ENCODE measurements at places on chromosomes 11 and 22.
A peak's percentile ranks its signal among the peaks of the same experiment; 100 is the strongest.

GRCh38 chr11:95065336-95065735 is 1.4 kb upstream of the SRSF8 start:
- DNase-seq, result no peak

- no peak for DNase-seq
Observed at GRCh38 chr11:32899438-32899837, 6.8 kb downstream of the QSER1 start.

DNA sequence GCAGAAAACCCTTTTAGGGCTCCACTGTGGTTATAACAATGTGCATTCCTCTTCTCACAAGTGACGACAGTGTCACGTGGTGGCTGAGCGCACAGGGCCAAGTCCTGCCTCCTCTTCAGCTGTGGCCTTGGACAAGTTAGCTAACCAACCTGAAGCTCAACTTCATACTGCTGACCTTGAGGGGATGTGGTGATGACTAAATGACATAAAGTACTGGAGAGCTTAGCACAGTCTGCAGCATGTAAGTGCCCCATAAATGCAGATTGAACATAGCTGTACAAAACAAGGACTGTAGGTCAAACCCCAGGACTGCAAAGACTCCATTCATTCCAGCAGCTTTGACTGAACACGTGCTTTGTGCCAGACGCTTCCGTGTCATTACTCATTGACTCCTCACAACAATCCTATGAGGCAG is 20.1 kb upstream of the MRGPRX2 start:
- peak; percentile 95 for DNase-seq

GRCh38 chr11:3148255-3148989 is 16.7 kb downstream of the OSBPL5 start:
- no peak for DNase-seq

DNA sequence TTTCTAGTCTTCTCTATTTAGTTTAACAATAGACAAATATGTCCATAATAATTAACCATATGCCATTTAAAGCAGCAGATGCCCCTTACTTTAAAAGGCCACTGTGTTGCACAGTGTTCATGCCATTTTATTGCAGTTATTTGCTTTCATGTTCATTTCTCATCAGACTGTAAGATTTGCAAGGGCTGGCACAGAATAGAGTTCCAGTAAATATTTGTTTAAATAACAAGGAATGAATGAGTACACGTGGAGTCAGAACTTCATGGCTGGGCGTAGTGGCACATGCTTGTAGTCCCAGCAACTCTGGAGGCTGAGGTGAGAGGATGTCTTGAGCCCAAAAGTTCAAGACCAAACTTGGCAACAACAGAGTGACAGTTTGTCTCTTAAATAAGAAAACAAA is 1228.6 kb downstream of the LRRC4C start:
- no peak for DNase-seq

DNA sequence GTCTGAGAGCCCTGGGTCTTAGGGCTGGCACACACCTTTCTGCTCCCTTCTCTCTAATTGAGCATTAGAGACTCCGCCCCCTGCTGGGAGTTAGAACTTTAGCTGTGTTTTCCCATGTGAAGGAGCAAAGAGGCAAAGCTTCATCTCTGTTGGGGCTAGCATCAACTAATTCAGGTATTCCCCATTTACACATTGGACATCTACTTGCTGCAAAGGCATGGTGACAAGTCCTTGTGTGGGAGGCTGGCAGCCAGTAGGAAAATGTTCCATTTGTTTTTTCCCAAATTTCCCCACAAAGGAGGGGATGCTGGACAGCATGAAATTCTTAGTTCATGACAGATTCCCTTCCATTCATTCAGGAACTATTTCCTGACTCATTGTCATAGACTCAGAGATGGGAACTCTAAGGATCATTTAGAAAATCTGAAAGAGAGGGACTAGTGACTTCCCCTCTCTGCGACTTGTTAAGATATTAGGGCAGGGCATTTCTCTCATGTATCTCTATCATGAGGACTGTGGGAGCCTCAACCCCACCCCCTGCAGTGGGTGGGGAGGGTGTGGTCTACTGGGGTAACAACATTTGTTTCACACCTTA is 3.6 kb downstream of the CD44 start:
- DNase-seq, result no peak

- DNase-seq, result no peak
Observed at GRCh38 chr11:16790486-16791190, 52.2 kb downstream of the C11orf58 start.

DNA sequence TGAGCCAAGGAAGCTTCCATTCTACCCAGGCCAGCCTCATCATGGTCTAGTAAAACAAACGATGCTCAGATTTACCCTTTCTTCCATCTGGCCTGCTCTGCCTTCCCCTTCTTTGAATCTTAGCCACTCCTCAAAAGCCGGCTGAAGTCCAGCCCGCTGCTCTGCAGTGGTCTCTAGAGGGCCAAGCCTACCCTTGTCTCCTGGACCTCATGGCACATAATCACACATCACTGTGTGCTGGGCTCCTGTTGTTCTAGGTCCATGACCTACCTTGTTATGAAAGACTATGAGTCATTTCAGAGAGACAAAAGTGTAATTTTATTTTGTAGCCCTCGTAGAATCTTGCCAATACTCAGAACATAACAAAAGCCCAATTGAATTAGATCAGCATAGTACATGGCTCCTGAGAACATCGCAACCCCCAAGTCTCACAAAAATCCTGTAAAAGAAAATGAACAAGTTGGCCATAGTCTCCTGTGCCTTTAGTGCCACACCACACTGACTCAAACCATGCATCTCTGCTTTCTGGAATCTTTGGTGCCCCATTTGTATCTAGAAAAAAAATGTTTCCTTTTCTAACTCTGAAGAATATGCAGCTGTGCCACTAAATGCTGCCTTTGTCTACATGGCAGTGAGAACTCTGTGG is 192.7 kb downstream of the OPCML start:
- DNase-seq, result no peak

- DNase-seq, result no peak
Observed at GRCh38 chr22:27068121-27068520, 410.7 kb downstream of the MIAT start.

DNA sequence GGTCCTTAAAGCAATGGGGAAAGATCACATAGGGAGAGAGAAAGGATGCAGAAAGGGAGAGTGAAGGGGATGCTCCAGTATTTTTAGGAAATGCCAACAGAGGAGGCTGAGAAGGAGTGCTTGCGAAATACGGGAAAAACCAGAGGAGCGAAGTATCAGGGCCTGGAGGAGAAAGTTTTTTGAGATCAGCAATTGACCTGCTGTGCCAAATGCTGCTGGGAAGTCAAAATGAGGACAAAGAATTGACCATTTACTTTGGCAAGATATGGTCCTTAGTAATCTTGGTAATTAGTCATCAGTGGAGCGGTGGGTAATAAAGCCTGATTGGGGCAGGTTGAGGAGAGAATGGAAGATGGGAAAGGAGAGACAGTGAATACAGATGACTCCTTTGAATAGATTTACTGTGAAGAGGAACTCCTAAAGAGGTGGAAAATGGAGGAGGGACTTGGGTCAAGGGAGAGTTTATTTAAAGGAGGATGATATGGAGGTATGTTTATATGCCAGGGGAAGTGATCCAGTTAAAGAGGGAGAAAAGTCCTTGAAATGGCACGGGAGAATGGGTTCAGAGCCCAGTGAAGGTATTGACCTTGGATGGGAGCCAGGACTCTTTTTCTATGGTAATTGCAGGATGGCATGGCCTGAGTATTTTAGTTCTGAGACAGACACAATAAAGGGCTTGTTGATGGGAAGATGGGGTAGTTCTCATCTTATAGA is 111.5 kb downstream of the PKNOX2 start:
- DNase-seq, result no peak

DNA sequence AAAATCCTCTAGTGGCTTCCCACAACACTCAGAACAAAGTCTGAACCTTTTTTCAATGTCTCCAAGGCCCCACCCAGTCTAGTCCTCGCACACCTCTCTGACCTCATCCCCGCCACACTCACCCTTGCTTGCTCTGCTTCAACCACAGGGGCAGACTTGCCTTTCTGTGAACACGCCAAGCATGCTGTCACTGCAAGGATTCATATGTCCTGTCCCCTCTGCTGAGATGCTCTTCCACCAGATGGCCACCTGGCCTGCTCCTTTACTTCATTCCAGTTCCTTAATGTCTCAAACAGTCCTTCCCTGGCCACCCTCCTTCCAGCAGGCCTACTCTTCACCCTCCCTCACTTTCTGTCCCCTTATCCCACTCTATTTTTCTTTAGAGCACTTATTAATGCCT is 60.6 kb upstream of the ARHGAP20 start:
- no peak for DNase-seq

GRCh38 chr22:44098021-44098739 is 74.1 kb downstream of the PARVB start:
- DNase-seq, result no peak

DNA sequence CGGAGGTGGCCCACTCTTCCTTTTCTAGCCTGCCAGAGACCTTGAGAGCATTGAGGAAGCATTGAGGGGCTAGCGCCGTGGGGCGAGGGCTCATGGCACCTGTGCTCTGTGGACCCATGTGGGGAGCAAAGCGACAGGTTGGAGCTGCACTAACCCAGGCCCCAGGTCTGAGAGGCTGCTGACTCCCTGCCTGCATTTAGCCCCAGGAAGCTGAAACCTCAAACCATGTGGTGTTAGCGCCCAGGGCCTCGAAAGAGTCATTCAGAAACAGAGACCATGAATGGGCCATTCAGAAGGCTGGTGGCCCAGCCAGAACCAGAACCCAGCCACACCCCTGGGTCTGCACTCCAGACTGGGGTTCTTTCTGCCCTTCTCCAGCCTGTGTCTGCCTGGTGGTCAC is 88.6 kb downstream of the BCR start:
- no peak for DNase-seq

GRCh38 chr11:90453525-90453924 is 230.7 kb upstream of the CHORDC1 start:
- no peak for DNase-seq

DNA sequence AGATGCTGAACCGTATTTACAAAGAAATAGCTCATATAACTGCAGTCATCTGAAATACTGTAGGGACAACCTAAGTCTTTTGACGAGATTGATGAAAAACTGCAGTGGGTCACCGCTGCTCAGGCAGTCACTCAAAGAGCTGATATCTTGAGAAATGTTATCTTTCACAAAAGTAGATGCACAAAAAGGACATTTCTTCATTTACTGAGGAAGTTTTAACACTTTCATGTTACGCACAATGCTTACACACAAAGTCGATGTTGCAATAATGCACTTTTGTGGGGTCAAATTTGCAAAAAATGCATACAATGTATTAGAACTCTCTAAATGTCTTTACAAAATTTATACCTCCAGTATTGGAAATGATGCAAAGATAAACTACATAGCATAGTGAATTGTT is 16.2 kb upstream of the OR10V1 start:
- DNase-seq, result no peak

GRCh38 chr11:31246451-31247165 is 122.9 kb downstream of the DCDC1 start:
- DNase-seq, result no peak

GRCh38 chr22:24926849-24927579 is 19.5 kb downstream of the LHFPL7 start:
- DNase-seq, result no peak

DNA sequence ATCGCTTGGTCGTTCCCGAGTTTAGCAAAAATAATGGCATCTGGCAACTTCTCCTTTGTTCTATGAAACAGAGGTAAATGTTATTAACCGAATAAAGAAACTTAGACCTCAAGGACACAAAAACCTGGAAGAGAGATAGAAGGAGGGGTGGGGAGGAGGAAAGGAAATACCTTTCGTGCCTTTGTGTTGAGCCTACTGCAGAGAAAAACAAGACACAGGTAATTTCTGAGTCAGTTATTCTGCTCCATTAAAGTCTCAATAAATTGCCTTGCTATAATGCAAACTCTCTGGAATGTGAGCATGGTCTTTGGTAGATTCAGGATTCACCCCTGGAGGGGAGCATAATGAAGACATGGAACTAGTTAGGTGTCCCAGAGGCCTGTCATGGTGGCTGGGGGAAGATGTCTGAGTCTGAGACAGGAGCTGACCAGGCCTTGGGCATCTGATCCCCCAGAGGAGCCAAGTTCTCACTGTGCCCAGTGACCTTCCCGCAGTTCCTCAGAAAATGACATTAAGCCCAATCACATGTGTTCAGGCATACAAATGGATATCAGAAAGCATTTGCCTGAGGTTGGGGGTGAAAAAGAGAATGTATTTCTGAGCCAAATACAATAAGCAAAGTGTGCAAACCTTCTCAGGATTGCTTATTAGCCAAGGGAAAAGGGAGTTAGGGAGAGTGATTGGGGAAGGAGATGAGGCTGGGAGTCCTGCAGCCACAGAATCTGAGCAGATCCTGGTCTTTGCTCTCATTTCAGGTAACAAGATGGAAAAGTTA is 72.6 kb upstream of the CADM1 start:
- no peak for DNase-seq

- DNase-seq, result peak; percentile 91
Observed at GRCh38 chr11:23359297-23359696, 499.0 kb upstream of the CCDC179 start.

- DNase-seq, result no peak
Observed at GRCh38 chr11:20059587-20060021, 100.7 kb downstream of the DBX1 start.

GRCh38 chr11:117807482-117808327 is 10.7 kb upstream of the DSCAML1 start:
- DNase-seq, result no peak

- no peak for DNase-seq
Observed at GRCh38 chr22:27207266-27207665, 549.9 kb downstream of the MIAT start.

DNA sequence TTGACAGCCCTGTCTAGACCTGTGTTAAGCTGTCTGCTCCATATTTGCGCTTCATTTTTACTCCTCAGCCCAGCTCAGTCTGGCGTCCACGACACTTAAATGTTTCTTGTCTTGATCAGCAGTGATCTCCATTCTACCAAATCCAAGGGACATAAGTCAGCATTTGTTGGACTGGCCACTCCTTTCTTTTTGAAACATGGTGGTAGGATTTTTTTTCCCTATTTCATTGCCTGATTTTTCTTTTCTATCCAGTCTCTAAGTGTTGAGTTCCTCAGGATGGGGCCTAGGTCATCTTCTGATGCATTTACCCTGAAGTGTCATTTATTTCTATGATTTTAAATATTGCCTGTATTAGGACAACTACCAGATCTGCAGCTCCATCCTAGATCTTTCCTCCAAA is 873 bp downstream of the NCAPH2 start:
- no peak for DNase-seq

- DNase-seq, result no peak
Observed at GRCh38 chr22:42296381-42296853, 26.0 kb upstream of the TCF20 start.

DNA sequence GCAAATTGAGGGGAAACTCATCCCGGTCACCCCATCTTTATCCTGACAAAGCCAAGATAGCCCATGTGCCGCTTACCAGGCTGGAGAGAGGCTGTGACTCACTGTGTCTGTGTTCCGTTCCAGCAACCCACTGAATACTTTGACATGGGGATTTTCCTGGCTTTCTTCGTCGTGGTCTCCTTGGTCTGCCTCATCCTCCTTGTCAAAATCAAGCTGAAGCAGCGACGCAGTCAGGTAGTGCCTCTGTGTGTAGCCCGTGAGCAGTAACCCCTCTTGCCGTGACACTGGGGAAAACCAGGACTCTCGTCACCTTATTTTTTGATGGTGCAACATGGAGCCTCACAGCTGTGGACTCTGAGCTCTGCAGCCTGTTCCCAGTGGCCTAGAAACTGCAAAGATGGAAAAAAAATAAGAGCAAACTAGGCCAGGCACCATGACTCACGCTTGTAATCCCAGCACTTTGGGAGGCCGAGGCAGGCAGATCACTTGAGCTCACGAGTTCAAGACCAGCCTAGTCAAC is 16.9 kb downstream of the C22orf31 start:
- peak; percentile 39 for DNase-seq

All from skeletal muscle cell (primary cell).